ENCODE measurements at places on chromosomes 16 and 17.
A peak's percentile ranks its signal among the peaks of the same experiment; 100 is the strongest.

GRCh38 chr16:57859331-57859730 is 57.0 kb upstream of the KIFC3 start:
- peak; percentile 28 for DNase-seq

- no peak for DNase-seq
These were observed 10.3 kb upstream of the BAHCC1 start for GRCh38 chr17:81384929-81385319.

- DNase-seq: peak; percentile 88
These were observed 13.3 kb upstream of the SDK2 start for GRCh38 chr17:73657473-73658116.

DNA sequence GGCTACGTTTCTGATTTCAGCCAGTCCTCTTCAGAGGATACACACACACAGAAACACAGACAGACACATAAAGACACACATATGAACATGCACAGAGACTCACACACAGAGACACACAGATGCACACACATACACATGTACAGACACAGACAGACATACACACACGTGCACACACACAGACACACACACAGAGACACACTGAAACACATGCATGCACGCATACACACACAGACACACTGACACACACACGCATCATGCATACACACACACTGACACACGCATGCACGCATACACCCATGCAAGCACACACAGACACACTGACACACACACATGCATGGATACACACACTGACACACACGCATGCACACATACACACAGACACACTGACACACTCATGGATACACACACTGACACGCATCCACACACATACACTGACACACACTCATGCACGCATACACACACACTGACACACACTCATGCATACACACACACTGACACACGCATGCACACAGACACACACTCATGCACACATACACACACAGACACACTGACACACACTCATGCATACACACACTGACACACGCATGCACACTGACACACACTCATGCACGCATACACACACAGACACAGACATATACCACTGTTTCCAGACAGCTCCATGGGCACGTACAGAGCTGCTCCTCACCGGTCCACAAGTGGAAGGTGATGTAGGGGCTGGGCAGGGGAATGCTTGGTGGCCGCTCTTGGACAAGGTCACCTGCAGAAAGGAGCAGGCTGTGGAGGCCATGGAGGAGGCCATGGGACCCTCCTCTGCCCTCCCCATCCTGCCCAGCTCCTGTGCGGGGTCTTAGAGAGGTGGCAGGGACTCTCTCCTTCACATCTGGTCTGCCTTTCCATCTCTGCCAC is 30.1 kb upstream of the MFSD6L start:
- no peak for DNase-seq
